ENCODE measurements at places on chromosomes 3 and 15. TPM values are rescaled to one million over a fixed set of nuclear protein-coding genes. Genes with fewer than 3 reads are reported as not detected.

- no peak for ATAC-seq
These were observed 62.8 kb upstream of the C3orf80 start for GRCh38 chr3:160162440-160162839.

DNA sequence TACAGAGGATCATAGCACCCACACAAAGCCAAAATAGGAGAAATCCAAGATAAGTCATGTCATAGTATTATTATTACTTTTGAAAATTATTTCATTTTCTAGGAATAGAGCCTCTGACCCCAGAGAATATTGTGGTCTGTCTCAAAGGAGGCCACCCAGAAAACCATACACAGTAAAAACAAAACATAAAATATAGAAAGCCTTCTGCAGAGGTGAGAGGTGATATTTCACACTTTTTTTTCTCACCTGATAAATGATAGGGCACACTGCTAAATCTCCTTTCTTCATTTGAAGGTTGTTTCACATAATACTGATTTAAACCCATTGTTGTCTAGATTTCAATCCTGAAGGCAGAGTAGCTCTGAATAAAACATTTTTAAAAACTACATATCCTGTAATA, 7.0 kb upstream of the CMC1 start:
- no peak for ATAC-seq

DNA sequence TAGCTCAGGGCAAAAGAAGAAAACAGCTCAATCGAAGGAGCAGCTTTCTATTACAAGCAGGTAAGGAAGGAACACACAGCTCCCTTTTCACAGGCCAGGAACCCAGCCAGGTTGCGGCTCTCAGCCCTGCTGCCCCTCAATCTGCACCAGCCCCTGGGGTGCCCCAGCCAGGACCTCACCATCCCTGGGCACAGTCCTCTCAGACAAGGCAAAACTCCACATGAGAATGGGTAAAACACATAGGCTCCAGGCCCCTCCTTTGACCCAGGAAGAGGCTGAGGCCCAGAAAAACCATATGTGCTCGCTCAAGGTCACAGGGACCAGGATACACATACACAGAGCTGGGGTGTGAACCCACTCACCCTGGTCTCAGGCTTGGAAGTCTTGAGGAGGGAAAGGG, 178.7 kb upstream of the TLE3 start:
- no peak for ATAC-seq

DNA sequence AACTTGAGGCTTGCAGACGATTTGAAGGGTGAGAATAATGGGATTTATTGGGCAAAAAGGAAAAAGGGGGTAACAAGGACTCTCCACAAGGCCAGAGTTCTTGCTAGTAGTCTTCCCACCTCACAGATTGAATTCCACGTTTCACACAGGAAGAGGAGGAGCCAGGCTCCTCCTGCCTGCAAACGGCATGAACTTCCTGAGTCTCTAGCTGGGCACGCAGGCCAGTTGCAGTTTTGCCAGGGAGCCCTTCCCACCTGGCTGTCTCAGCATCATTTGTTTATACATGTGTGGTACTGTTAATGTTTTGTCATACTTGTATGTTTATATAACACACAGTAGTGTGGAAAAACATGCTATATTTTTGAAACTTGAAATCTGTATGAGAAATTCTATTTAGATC, 155.0 kb downstream of the NLGN1 start:
- no peak for ATAC-seq

DNA sequence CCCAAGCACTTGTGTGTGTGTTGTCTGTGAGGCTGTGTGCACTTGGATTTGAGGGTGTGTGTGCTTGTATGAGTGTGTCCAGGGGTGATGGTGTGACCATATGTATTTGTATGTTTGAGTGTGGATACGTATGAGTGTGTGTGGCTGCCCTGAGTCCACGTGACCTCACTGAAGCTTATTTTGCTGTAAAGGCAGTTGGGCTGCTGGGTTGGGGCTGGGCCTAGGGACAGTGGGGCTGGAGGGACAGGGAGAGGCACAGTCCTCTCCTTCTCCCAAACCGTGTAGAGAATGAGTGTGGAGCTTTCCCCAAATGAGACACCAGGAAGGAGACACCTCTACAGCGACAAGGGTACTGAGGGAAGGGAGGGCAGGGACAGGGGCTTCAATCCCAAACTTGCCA, 163.4 kb upstream of the TLE3 start:
- no peak for ATAC-seq

DNA sequence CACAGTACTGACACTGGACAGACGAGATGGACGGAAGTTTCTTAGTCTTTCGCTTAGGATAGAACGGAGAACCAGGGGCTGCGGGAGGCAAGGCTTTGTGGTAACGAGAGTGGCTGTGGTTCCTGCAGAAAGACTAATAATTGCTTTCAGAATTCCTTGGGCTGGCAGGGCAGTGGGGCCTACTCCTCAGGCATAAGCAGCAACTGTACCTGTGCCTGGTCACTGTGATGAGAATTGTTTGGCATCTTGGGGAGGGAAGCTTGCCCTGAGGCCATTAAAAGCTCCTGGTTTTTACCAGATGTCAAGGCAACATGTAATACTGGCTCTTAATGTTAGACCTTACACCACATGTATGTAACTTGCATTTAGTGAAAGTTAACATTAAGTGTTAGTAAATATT, 7.6 kb downstream of the NIPA2 start:
- ATAC-seq: no peak

- ATAC-seq: no peak
These were observed 10.8 kb downstream of the TATDN2 start for GRCh38 chr3:10259036-10259435.

- ATAC-seq: no peak
These were observed 42.0 kb downstream of the ATP2C1 start for GRCh38 chr3:130935761-130936492.

DNA sequence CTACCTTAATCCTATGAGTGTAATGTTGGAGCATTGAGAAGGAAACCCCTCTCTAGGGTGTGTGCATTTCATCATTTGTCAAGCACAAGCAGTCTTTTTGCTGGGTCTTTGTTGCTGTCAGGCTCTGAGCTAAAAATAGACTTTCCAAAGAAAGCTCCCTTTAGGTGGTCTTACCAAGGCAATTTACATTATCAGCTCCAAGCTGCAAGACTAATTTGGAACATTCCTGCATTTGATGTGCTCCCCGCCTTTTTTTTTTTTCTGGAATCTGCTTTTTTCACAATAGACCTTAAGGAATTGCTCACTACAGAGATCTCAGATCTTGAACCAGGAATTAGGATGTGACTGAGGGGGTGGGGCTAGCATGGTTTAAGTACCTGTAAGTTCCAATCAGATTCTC, 60.6 kb upstream of the STAC start:
- ATAC-seq: no peak

DNA sequence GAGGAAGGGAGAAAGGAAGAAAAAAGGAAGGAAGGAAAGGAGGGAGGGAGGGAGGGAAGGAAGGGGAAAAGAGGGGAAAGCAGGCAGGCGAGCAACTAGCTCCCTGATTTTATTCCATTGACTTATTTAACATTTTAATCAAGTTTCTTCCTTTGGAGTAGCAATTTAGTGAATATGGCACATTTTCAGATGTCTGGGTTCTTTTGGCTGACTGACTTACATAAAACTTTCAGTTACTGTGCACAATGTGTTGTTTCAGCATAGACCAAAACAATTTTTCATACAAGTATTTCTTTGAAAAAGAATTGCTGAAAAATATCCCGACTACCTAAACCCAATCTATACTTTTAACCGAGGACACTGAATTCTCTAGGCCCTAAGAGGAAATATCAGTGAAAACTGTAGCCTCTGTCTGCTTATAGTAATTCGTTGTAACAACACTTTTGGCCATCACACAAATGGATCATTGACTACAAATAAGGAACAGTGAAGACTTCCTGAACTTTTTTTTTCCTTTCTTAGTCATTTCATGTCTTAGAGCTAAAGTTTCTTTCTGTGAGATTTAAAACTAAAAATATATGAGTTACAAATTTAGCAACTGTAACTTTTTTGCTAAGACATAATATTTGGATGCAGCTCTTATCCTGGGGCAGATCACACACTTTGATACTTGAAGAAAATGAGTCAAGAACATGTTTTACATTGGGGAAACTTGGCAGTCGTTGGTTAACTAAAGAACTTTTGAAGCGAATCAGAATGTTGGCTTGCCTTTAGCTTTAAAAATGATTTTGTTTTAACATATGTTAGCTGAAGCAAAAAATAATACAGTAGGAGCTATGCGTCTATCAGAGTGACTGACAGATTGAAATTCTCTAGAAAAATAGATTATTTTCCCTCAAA, 79.6 kb downstream of the SOX2 start:
- no peak for ATAC-seq

- ATAC-seq: no peak
These were observed 325.9 kb downstream of the TIGIT start for GRCh38 chr3:114619771-114620170.

Gene PTX3
- total RNA-seq: 0.36 TPM

Gene CHRFAM7A
- total RNA-seq: 0.51 TPM

Gene STRIT1
- total RNA-seq: 0.81 TPM
